ENCODE measurements at places on chromosomes 5 and 9. TPM values are rescaled to one million over a fixed set of nuclear protein-coding genes. Genes with fewer than 3 reads are reported as not detected.

GRCh38 chr5:32201122-32201753, 27.1 kb upstream of the GOLPH3 start:
- peak; percentile 74 for DNase-seq

GRCh38 chr5:125198270-125198974, 452.0 kb upstream of the ZNF608 start:
- DNase-seq = peak; percentile 52

DMGDH gene
- 4.5 TPM for total RNA-seq

GRCh38 chr5:96902876-96903275, 26.6 kb downstream of the ERAP2 start:
- no peak for DNase-seq

GRCh38 chr5:152932621-152933020, 527.5 kb upstream of the NMUR2 start:
- DNase-seq = peak; percentile 9

DNA sequence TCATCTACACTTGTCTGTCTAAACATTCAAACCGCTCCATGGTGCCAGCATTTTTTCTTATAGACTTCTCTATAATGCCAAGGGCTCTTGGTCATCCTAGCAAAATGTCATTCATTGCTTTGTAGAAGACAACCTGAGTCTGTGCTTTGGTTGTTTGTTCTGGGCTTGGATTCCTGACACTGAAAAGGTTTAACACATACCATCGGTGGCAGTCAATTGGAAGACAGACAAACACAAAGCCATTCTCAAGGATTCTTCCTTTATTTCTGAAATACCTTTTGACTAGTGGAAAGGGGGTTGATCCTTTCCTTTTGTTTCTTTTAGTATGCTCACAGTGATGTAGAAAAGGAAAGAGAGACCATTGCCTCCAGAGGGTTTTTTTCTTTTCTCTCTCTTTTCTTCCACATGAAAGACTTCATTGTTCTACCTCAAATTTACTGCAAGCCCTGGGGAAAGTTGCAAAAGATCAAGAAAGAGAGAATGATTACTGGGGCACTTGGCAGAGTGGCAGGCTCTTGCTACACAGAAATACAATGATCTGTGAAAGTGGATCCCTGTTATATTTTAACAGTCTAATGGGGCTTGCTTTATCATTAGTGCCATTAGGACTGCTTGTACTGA, 66.4 kb upstream of the TMC1 start:
- peak; percentile 94 for DNase-seq

RAB3C gene
- total RNA-seq = not detected

- DNase-seq = no peak
Observed at GRCh38 chr5:90612919-90613318, 54.3 kb downstream of the ADGRV1 start.

NCS1 gene
- 69.8 TPM for total RNA-seq

OSMR gene
- total RNA-seq = 47.1 TPM

All from renal cortical epithelial cell (primary cell).